NCI-H1417 (cell line): ENCODE measurements at places on chromosomes 3 and 15.

DNA sequence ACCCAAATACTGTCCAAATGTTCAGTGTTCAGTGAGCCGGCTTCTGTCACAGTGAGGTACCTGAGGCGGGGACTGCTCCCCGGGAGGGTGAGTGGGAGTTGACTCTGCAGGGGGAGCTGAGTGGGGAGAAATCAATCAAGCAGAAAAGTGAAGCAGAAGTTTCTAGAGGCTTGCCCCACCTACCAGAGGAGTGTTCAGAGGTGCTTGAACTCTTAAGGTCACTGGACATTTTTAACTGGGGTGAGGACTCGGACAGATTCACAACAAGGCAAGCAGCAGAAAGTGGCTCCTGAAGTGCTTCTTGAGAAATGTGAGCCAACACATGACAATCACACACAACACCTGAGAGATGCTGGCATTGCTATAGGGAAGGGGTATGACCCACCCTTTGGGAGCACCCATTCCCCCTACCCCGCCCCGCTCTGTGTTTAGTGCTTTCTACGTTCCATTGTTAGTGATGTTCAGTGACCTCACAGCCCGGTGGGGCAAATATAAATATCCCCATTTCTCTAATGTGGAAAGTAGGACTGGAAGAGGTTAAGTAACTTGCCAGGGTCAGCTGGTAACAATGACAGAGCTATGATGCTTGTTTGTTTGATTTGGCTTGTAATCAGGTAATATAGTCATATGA is 48.6 kb upstream of the AKAP13 start:
- no peak for DNase-seq

- DNase-seq = no peak
Observed at GRCh38 chr3:157354254-157354653, 82.4 kb upstream of the PTX3 start.

DNA sequence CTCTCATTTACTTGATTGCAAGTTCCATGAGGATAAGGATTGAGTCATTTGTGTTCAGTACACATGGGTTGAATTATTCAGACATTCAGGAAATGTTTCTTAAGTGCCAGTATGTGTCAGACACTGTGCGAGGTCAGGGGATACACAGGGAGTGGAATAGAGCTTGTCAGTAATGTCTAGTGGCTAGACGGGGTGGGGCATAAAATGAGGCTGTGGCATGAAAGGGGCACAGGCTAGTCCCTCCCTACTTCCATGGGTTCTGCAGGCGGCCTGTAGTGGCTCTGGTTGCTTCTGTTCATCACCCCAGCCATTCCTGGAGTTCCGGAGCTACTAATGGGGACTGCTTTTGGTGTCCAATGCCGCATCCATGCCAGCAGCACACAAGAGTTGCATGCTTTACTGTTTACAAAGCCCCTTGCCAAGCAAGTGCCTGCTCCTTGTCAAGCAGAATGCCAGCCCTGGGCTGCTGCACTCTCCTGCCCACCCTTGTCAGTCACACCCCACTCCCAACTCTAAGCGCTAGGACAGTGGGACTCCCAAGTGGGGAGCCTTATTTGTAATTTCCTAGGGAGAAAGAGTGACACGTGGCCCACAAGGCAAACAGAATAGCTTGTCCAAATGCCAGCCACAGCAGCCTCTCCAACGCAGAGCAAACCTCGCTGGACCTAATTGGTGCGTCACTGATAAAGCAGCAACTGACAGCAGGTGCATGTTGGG is 70.8 kb downstream of the RAB11A start:
- peak; percentile 92 for DNase-seq

DNA sequence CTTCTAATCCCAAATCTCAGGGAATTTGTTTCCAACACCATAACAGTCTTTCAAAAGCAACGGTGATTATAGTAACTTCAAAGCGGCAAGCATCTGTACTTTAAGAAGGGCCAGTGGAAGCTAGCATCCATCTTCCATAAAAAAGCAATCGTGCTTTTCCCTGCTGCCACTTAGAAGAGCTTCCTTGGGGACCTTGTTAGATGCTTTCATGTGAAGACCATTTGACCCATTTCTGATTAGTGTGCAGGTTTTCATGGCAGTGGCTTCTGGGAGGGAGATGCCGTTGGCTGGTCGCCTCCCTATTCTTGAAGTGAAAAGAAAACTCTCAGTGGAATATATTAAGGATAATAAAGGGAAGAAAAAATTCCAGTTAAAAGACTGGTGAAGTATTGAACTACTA is 354.1 kb downstream of the ROBO2 start:
- no peak for DNase-seq

DNA sequence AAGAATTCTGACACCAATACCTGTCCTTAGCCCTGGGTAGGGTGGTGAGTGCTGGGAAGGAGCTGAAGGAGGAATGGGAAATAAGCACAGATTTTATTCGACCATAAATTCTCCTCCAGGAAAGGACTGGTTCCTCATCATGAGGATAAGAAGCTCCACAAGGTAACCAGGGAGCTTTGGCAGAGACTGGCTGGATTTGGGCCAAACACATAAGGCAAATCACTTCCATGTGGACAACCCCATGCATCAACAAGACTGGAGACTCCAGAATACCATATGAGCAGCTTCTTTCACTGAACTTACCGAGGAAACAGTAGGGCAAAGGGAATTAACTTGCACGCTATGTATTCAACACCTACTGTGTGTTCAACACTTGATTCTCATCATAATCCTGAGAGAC is 312.5 kb downstream of the NTRK3 start:
- no peak for DNase-seq

GRCh38 chr3:67599821-67600220 is 54.6 kb downstream of the SUCLG2 start:
- DNase-seq = no peak

GRCh38 chr3:180828723-180829408 is 83.6 kb upstream of the FXR1 start:
- no peak for DNase-seq
